ENCODE measurements at places on chromosomes 12 and 14.
A peak's percentile ranks its signal among the peaks of the same experiment; 100 is the strongest.

DNA sequence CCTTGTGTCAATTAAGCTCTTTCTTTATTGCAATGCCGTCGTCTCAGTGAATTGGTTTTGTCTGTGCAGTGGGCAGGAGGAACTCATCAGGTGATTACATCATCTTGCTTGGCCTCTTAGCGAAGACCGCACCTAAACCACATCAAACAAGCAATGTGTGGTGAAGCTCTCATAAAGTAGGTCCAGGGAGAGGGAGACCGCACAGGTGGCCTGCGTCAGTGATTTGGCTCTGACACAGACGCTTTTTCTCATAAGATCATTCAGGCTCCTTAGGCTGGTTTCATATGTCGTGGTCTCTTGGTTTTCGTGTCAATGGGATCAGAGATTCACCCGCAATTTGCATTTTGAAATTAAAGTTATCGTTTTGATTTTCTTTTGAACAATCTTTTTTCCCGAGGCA is 6.7 kb upstream of the TESC start:
- DNase-seq, result no peak

DNA sequence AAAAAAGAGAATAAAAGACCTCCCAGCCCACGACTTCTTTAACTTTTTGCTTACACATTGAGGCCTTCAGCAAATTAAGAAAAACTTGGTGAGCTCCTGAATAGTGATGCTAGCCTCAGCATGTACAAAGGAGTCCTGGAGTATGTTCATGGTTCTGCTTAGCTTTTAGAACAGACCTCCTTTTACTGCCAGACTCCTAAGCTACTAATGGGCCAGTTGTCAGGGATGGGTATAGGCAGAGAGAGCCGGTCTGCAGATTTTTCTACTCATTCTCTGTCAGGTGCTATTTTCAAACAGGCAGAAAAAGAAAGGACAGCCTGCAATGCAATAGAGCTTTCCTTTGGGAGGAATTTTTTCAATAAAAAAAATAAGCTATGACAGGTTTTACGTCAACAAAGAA is 81.9 kb upstream of the REP15 start:
- no peak for DNase-seq

DNA sequence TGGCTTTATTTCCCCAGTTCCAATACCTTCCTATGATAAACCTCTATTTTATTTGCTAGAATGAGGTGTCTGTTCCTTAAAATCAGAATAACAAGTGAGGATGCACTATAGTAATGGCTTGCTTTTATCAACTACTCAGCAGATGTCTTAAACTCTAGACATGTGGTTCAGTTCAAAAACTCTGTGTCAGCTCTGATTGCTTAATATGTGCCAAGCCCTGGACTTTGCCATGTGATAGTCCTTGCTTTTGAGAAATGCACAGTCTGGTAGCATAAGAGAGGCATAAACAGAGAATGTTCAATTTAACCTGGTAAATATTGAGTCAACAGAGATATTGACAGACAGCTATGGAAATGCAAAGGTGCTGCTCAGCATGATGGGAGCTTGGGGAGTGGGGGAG is 254.8 kb downstream of the PDZRN4 start:
- no peak for DNase-seq

DNA sequence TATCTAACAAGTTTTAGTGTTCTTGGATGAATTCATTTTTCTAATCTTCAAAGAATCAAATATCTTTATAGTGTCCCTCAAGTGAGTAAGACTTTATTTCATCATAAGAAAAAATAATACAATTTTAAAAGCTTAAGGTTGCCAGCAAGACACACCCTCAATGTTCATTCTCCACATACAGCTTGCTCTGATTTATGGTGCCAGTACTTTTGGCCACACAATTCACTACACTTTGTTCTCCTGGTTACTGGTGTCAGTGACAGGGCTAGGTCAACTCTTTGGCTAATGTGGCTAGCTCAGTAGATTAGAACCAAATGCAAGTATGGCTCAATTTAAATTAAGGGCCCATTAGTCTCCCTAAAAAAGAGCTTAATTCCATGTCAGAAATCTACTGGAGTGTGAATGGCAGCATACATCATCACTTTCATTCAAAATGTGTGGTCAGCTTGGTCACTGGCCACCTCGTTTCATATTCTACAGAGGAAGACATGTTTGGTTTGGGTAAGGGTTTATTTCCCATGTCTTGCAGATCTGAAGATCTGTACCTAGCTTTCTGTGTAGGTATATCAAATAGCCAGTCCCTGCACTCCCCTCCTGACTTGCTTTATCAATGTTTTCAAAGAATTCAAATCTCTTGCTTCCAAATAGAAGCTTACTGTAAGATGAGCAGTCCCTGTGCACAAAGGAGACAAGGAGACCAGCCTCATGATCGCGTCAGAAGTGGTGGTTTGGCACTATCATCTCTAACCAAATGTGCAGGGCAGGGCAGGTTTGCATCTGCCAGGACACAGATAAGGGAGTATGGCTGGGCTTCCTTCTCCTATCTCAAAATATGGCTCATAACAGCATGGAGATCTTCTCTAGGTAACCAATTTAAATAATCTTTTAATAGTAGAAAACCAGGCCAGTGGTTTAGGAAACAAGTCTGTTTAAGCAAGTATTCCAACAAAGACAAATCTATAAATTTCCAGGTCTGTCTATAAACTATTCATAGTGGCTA is 31.3 kb downstream of the HECTD4 start:
- DNase-seq, result no peak

GRCh38 chr14:67413806-67414769 is 2.1 kb upstream of the PLEK2 start:
- DNase-seq, result no peak

DNA sequence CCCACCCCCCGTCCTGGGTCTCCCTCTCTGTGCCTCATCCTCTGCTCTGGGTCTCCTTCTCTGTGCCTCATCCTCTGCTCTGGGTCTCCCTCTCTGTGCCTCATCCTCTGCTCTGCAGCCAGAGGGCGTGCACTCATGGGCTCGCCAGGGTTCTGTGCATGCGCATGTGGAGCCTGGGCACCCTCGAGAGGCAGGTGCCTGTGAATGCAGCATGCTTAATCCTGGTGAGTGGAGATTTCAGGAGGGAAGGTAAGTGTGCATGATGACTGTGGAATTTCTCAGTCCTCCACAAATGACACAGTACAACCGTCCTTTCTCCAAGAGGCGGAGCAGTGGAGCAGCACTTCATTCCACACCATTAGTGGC is 65.2 kb downstream of the EP400 start:
- DNase-seq, result no peak

DNA sequence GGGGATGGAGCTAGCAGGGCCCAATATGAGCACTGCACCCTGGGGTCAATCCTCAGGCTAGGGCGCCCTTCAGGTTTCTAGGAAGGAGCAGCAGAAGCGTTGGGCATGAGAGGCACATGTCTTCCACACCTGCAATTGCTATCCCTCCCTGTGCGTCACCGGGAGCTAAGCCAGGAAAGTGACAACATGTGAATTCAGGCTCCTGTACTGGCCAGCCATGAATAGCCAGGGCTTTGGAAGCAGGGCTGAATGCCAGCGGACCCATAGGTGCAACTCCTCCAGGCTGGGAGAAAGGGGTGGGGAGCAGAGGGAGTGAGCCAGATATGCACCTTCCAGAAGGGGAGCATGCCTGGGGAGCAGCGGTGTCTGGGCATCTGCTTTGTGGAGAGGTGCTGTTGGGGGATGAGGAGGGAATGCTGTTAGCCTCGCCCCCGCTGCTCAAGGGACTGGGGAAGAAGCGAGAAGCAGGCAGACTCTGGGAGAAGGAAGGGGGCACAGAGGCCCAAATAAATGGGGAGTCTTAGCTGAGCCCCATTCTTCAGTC is 6.1 kb downstream of the HOXC5 start:
- no peak for DNase-seq

- DNase-seq, result no peak
Observed at GRCh38 chr14:100803676-100804075, 22.2 kb upstream of the MEG3 start.

DNA sequence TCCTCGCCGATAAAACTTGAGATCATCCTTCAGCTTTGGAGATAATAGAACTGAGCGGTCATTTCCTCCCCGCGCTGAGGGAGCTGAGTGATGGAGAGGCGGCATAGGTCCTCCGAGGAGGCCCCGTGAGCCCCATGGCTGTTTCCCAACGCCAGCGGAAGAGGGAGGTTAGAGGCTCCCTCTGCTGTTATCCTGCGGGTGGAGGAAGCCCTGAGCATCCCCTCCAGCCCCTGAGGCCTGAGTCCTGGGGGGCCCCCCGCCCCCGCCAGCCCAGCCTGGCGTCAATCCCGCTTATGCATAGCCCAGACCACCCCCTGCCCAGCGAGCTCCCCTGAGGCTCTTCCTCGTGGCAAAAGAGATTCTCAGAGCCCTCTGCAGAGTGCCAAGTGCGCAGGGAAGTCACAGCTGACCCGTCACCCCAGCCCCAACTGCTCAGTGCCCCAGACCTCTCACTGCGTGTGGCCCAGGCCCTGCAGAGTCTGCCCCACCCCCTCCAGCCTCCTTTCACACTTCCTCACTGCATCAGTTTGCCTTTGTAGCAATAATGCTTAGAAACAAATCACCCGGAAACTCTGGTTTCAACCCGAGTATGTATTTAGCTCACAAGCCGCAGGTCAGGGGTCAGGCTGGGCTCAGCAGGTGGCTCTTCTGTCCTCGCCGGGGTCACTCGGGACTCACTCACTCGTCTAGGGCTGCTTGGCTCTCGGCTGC is 44.7 kb upstream of the GALNT9 start:
- DNase-seq, result no peak

DNA sequence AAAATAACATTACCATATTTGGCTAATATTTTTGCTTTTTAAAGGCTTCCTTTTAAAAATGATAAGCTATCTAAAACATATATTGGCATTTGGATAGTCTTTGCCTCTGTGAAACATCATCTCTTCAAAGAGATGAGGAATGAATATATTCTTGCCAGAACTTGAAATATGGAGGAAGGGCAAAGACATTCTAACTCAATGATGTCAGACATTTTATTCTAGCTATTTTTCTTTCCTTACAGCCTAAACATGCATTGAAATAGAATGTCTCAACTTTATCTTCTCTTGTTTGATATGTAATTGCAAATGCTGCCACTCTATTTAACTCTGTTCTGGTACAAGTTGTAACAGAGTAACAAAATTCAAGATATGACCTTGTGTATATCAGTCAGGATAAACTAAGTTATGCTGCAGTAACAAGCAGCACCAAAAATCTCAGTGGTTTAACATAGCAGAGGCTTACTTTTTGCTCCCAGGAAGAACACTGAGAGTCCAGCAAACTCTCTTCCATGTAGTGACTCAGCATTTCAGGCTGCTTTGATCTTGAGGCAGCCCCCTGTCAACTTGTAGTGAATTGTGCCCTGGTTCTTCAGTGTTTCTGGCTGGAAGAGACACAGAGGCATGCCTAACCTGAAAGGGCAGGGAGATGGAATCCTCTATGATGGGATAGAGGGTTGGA is 11.0 kb downstream of the IRAK3 start:
- DNase-seq, result no peak

GRCh38 chr14:66380143-66380542 is 106.0 kb upstream of the CCDC196 start:
- no peak for DNase-seq

GRCh38 chr12:3043406-3043805 is 33.8 kb upstream of the TSPAN9 start:
- no peak for DNase-seq

DNA sequence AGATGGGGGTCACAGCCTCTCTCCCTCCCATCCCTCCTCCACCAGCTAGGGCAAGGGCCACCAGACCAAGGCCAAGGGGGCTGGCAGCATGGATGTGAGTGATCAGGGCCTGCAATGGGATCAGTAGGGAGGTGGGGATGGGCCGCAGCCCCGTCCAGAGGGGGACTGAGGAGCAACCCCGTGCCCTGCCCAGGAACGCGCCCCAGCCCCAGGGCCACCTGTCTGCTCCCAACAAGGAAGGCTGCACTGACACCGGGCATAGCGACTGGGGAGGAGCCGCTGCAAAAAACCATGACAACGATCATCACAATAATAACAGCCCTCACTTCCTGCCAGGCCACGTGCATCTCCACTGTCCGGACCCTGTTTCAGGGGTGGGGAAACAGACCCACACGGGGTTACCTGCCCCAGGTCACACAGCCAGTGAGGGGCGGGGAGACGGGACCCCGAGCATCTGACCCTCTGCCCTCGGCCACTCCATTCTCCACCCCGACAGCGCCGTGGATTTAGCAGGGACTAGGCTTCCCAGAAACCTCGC is 24.3 kb downstream of the NCOR2 start:
- no peak for DNase-seq

GRCh38 chr12:123928274-123928865 is 44.3 kb downstream of the CCDC92 start:
- peak; percentile 42 for DNase-seq

DNA sequence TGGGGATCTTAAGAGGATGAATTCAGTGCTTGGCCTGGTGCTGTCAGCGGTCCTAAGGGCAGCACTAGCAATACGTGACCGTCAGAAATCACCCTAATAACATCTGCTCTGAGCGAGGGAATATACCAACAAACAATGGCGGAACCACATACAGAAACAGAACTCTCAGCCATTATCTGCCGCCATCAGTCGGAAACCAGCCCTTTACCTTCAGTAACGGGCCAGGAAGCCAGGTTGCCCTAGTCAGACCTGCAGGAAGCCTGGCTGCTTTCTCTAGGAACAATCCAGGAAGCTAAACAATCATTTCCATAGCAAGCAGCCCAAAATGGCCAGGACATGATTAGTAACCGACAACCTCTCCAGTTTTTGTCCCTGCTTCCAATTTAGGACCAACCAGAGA is 5.6 kb downstream of the CDCA4 start:
- no peak for DNase-seq

DNA sequence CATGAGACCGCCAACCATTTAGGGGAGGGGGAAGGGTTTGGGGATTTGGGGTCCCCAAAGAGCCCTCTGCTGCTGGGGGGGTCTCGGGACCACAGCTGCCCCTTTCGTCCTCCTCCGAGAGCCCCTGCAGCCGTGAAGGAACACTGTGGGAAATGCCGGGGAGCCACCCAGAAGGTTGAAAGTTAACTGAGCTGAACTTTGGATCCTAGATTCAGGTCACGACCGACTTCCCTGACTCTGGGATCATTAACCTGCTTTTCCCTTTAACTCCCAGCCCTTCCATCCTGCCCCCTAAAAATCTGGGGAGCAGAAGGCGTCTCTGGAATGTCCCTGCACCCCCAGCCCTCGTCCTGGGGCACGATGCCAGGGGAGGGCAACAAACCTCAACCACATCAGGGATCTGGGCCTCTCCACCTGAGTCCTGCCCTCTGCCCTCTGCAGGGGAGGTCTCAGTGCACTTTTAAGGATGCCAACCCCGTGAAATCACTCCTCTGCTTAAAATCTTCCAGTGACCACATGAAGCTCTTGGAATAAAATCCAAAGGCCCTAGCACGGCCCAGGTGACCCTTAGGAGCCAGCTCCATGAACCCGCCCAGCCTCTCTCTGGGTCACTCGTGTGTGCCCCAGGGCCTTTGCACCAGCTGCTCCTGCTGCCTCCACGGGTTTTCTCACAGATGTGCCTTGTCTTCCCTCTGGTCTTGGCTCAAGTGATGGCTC is 95.0 kb downstream of the RFLNA start:
- DNase-seq, result no peak

- no peak for DNase-seq
Observed at GRCh38 chr12:54159589-54159988, 29.2 kb downstream of the SMUG1 start.

Data from NCI-H1436 treated with DMSO at 0.1 percent for 48 hours (cell line).